ENCODE measurements at places on chromosomes 3 and 15. TPM values are rescaled to one million over a fixed set of nuclear protein-coding genes. Genes with fewer than 3 reads are reported as not detected.

- no peak for DNase-seq
Measured at GRCh38 chr3:194221336-194221735, 85.4 kb downstream of the HES1 start.

The C3orf70 gene
- 5.5 TPM for total RNA-seq

The PLSCR5 gene
- total RNA-seq = not detected

DNA sequence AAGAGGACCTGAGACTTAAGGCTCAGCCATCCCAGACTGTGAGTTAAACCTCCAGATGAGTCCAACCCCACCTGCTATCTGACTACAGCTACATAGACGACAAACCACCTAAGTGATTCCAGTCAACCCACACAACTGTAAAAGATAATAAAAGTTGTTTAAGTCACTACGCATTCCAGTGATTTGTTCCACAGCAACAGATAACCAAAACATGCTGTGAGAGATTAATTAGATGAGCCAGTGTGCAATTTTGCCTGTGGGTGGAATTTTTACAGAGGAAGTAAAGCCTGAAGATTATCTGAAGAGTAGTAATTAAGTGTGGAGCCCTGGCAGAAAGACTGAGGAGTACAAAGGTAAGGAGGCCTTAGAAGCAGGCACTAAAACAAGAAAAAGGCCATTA lies 5.4 kb downstream of the BTBD1 start:
- DNase-seq = no peak

GRCh38 chr3:188231456-188231855 lies 77.5 kb downstream of the LPP start:
- DNase-seq = no peak

DNA sequence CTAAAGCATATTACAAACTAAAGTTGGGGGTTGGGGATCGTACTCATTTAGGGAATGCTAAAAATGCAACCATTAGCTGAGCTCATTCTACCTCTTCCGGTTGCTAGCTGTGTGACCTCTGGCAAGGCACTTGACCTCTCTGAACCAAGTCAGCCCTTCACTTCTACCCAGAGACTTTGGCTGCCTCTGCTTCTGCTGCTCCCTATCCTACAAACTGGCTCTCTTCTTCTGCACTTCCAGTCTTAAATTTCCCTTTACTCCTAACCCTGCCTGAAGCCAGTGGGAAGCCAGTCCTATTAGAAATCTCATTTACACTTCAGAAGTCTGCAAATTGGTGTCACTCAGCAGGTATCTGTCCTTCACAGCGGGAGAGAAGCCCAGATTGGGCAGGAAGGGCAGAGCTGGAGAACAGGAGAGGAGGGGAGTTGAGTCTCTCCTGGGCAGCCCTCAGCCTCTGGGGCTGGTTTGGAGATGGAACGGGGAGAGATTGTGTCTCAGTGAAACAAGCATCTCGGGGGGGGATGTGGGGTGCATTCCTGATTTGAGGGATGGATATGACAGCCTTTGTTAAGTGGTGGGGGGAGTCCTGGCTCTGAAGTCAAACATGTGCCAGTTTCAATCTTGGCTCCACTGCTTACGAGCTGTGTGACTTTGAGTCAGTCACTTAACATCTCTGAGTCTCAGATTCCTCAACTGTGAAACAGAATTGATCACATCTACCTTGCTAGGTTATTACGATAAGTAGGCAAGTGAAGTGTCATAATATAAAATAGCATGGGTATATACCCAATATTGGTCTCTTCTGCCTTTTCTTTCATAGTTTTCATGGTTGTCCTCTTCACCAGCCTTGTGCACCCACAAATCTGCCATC lies 7.8 kb upstream of the AEN start:
- DNase-seq = no peak

DNA sequence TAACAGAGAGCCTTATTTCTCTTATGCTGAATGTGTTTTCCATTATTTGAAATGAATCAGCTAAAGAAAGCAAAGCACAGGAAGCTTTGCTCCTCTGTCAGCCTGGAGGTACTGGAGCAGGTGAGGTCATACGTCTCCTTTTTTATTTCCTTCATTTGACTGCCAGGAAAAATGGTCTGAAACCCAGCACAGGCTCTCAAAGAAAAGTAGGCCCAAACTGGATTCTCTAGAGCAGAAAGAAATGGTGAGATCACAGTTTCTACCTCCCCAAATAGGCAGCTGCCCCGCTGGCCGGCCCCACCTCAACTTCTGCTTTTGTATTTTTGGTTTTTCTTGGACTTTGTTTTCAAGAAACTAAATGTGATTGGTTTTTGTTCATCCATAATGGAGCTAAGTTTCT lies 95.1 kb downstream of the RPL39L start:
- DNase-seq = no peak

DNA sequence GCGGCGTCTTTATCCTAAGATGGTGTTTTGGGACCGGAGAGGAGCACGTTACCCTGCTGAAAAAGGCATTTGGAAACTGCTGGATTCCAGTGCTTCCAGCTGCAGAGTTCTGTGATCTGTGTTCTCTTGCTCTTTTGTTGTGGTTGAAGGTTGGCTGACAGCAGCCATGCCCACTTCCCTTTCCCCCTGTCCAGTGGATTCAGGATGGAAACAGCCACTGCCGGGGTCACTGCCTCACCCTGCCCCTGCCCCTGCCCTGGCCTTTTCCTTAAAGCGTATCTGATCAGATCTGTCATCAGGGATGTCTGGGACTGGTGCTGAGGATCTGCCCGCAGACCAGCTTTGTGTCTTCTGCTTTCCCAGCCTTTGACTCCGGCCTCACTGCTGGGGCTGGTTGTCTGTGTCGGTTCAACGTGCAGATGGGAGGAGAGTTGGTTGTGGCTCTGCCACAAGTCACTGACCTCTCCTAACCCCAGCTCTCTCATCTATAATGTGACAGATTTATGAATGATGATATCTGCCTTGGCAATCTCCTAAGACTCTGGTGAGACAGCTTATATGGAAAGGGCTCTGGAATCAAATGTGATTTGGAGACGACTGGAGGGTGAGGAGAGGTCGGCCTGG lies 219.4 kb upstream of the BHLHE40 start:
- DNase-seq = no peak

DNA sequence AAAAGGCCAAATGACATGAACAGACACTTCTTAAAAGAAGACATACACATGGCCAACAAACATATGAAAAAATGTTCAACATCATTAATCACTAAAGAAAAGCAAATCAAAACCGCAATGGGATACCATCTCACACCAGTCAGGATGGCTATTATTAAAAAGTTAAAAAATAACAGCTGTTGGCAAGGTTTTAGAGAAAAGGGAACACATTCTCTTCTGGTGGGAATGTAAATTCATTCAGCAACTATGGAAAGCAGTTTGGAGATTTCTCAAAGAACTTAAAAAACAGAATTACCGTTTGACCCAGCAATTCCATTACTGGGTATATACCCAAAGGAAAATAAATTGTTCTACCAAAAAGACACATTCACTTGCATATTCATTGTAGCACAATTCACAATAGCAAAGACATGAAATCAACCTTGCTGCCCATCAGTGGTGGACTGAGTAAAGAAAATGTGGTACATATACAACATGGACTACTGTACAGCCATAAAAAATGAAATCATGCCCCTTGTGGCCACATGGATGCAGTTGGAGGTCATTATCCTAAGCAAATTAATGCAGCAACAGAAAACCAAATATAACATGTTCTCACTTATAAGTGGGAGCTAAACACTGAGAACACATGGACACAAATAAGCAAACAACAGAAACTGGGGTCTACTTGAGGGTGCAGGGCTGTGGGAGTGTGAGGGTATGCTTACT lies 190.7 kb upstream of the MCTP2 start:
- no peak for DNase-seq

DNA sequence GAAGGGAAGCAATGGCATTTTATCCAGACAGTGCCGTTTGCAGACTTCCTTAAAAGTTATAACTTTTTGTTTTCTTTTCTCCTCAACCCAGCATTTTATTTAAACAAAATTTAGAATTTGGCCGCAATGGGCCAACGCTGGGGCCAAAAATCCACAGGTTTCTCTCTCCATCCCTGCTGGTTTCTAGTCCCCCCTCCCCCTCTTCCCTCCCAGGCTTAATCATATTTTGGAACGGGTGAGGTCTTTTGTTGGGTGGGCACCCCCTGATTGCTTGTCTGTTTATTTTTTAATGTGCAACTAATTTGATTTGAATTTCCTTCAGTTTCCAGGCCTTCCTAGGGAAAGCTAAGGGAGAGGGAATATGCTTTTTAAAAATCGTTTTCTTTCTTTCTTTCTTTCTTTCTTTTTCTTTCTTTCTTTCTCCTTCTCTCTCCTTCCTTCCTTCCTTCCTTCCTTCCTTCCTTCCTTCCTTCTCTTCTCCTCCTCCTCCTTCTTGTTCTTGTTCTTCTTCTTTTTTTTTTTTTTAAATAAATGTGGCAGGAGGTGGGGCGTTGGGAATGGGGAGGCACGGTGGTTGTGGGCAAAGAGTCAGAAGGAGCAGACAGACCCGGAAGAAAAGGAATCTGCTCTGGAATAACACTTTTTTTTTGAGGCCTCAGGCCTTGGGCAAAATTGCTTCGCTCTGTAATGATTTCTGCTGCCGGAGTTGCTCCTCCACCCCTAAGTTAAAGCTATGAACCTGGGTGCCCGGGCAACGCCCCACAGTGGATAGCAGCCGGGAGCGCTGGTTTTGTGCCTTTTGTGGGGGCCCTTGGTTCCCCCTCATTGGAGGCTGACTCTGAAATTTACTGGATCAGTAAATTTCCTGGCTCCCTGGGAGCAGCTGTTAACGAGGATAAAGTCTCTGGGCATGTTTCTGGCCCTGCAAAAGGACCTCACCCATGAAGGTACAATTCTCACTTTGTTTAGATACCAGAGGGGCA lies 1.9 kb downstream of the FNDC3B start:
- no peak for DNase-seq

The FOXL2NB gene
- not detected for total RNA-seq

The HAUS2 gene
- total RNA-seq = 24.1 TPM

DNA sequence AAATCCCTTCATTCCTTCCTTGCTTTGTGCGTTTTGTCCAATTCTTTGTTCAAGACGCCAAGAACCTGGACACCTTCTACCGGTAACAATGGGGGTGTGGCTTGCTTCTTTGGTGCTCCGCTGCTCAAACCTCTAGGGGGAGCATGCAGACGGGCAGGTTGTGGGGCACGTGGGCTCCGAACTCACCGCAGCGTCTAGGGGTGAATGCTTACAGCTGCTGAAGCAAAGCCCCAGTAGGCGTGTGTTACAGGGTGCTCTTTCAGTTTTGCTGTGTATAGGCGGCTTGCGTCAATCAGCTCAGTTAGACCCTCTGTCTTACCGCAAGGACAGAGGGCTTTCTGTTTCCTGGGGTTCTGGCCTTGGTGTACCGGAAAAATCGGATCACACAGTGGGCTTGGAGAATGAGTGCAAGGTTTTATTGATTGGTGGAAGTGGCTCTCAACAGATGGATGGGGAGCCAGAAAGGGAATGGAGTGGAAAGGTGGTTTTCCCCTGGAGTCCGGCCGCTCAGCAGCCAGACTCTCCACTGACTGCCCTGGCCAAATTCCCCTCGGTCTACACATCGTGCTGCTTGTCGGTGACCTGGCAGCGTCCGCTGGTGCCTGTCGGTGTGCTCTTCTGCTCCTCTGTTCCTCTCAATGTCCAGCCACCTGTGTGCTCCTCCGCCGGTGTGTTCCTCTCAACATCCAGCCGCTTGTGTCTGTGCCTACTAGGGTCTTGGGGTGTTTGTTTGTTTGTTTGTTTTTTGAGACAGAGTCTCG lies 1.2 kb upstream of the LRRC34 start:
- no peak for DNase-seq

GRCh38 chr15:33198541-33198940 lies 4.0 kb upstream of the FMN1 start:
- DNase-seq = no peak

DNA sequence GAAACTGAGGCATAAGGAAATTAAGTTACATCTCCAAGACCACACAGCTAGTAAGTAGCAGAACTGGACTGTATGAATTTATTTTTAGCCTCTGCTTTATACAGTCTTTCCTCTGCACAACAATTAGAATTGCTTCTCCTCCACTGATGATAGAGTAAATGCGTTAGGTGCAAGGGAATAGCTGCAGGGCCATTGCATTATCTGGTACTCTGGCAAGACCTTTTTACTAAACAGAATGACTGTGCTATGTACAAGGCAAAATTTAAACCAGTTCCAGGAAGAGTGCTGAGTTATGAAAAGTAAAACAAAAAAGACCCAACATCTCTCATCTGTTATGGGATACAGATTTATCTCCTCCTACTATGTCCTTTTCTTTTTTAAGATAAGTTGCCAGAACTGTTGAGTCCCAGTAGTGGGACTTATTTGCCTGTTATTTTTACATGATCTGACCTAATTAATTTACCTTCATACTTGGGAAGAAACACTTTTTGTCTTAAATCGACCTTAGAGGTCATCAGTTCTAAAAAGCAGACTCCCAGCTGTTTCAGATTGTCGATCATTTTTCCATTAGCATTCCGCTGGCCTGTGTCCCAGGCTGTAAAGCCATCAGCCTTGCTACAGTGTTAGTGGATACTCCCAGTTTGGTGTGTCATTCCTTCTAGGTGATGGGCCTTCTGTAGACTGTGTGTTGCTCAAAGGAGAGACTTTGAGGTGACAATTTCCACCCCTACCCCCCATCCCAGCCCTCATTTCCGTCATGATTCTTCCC lies 147.5 kb upstream of the NUDT16 start:
- DNase-seq = no peak

GRCh38 chr3:146948186-146948585 lies 343.0 kb upstream of the PLSCR5 start:
- DNase-seq = no peak

The FAH gene
- 19.9 TPM for total RNA-seq

GRCh38 chr15:82551646-82552247 lies 11.5 kb upstream of the RPS17 start:
- DNase-seq = no peak

- DNase-seq = no peak
Measured at GRCh38 chr15:64462492-64462891, 2.1 kb downstream of the ZNF609 start.

The FBXO40 gene
- not detected for total RNA-seq

The LXN gene
- 13.7 TPM for total RNA-seq
